Stomach (tissue), 19 donors: ENCODE measurements at places on chromosomes 13 and 19. TPM values are rescaled to one million over a fixed set of nuclear protein-coding genes. Genes with fewer than 3 reads are reported as not detected.

Gene FEM1A
- 3.5 TPM for polyA plus RNA-seq

Gene FPR1
- 7.5 TPM for polyA plus RNA-seq

Gene CGB1
- not detected for polyA plus RNA-seq

Gene EXOC3L2
- 1.1 TPM for polyA plus RNA-seq
